ENCODE measurements at places on chromosomes 11 and 22. TPM values are rescaled to one million over a fixed set of nuclear protein-coding genes. Genes with fewer than 3 reads are reported as not detected.

The C11orf86 gene
- total RNA-seq: not detected

- DNase-seq: no peak
Observed at GRCh38 chr11:122784325-122784955, 53.9 kb upstream of the CRTAM start.

- no peak for DNase-seq
Observed at GRCh38 chr11:76781807-76782530, 1.2 kb upstream of the TSKU start.

GRCh38 chr22:24392218-24392931 is 35.0 kb upstream of the ADORA2A start:
- no peak for DNase-seq

DNA sequence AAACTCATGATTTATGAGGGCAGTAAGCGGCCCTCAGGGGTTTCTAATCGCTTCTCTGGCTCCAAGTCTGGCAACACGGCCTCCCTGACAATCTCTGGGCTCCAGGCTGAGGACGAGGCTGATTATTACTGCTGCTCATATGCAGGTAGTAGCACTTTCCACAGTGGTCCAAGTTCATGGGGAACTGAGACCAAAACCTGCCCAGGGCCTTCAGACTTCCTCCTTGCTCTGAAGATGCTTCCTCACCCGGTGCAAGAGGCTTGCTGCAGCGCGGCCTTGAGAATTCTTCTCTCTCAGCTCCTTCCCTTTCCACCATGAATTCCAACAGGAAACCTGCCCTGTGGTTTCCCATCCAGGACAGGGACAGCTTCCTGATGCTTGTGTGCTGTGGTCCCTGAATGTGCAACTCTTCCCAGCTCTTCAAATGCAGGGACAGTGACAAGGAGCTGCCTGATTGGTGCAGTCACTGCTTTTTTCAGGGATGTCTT is 53.9 kb downstream of the GGTLC2 start:
- no peak for DNase-seq

DNA sequence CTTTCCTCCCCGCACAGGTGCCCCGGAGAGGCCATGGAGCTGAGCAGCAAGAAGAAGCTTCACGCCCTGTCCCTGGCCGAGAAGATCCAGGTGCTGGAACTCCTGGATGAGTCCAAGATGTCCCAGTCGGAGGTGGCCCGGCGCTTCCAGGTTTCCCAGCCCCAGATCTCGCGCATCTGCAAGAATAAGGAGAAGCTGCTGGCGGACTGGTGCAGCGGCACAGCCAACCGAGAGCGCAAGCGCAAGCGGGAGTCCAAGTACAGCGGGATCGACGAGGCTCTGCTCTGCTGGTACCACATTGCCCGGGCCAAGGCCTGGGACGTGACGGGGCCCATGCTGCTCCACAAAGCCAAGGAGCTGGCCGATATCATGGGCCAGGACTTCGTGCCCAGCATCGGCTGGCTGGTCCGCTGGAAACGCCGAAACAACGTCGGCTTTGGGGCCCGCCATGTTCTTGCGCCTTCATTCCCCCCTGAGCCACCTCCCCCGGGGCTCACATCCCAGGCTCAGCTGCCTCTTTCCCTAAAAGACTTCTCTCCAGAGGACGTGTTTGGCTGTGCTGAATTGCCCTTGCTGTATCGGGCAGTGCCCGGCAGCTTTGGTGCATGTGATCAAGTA is 1.3 kb downstream of the TIGD3 start:
- DNase-seq: peak; percentile 56

- DNase-seq: no peak
Observed at GRCh38 chr22:46897246-46897623, 134.8 kb downstream of the TBC1D22A start.

GRCh38 chr11:121576531-121576930 is 123.8 kb upstream of the SORL1-AS1 start:
- DNase-seq: no peak
